GM04504 (cell line): ENCODE measurements at places on chromosomes 11 and 22.

DNA sequence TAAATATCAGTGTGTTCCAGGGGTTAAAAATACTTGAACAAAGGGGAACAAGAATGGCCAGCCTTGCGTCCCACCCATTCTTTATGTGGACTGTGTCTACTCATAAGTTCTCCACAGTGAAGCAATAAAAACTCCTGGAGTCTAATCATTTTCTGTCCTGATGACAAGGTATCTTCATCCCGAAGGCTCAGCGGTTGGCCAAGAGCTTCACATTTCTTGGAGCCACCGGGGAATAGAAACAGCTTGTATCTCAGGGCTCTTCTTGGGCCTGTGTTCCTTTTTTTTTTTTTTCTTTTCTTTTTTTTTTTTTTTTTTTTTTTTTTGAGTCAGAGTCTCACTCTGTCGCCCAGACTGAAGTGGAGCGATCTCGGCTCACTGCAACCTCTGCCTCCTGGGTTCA lies 36.8 kb upstream of the ADORA2A start:
- no peak for DNase-seq

DNA sequence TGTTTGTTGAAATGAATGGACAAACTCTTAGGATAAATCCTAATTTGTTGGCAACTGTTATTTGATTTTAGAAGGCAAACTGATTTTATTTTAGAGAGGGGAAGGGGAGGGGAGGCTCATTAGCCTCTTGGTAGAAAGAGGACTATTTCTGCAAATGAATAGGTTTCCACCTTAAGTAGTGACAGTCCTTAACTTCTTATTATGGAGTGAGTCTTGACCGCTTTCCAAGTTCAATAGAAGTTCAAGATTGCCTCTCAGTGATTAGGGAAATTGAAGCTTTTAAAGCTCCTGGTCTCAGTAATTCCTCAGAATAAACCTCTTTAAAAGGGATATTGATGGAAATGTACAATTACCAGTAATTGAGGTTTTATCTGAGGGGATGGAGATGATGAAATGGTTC lies 55.7 kb downstream of the PANX1 start:
- no peak for DNase-seq

- DNase-seq = peak; percentile 54
These were observed at the start of gene TMEM223 for GRCh38 chr11:62791501-62792201. Gene TMEM223 (minus strand): TSS chr11:62792006. CDS start chr11:62791994, 12 bp downstream.

GRCh38 chr22:25153961-25154666 lies 45.5 kb upstream of the CRYBB3 start:
- peak; percentile 4 for DNase-seq

GRCh38 chr22:20268279-20269012 lies at the start of gene RTN4R:
Gene RTN4R (minus strand): TSS chr22:20268318. CDS start chr22:20268092, 226 bp downstream.
- DNase-seq = no peak

GRCh38 chr22:46121079-46121478 lies 29.2 kb upstream of the PPARA start:
- no peak for DNase-seq

DNA sequence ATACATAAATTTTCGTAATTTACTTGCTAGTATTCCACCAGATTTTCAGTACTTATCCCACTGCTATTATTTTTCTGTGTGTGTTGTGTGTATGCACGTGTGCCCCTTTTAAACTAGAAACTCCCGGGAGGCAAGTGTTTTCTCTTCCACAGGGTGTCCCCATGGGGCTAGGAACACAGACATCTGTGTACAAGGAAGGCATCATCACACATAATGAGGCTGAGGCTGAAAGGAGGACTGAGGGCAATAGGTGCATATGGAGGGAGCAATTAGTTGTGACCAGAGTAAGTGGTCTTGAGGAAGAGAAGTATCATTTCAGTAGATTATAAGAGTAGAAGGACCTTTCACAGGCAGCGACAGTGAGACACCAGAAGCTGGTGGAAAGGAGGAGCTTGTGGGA lies 2.1 kb upstream of the DPAGT1 start:
- DNase-seq = no peak

- no peak for DNase-seq
These were observed 325.8 kb downstream of the C11orf87 start for GRCh38 chr11:109747839-109748238.

DNA sequence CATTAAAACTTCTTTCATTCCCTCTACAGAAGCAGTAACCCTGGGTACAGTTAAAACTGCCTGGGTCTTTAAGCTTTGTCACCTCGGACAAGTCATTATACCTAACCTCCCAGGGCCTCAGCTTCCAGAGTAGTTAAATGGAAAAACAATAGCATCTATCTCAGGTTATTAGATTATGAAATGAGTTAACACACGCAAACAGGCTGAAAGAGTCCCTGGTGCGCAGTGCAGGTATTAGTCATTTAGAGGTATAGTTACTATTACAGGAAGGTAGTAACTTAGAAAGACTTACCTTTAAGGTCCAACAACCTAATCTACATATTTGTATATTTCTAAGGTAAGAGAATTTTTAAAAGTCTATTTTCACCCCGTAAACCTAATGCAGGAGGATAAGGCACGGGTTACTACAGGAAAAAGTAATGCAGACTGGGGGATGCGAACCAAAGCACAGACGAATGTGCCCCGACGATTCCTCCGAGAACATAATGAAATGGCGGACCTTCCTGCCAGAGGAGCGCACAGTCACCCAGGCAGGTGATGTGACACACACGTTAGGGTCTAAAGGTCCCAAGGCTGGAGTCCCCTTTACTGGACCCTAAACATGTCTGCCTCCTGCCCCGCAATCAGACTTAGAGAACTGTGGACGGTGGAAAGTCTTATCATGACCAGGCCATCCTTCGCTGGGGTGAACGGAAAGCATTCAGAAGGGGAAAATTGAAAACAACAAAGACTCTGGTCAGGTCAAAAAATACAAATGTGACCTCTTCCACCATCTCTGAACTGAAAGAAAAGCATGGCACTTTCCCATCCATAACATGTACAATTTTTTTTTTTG lies 1.3 kb downstream of the NAP1L4 start:
- no peak for DNase-seq

DNA sequence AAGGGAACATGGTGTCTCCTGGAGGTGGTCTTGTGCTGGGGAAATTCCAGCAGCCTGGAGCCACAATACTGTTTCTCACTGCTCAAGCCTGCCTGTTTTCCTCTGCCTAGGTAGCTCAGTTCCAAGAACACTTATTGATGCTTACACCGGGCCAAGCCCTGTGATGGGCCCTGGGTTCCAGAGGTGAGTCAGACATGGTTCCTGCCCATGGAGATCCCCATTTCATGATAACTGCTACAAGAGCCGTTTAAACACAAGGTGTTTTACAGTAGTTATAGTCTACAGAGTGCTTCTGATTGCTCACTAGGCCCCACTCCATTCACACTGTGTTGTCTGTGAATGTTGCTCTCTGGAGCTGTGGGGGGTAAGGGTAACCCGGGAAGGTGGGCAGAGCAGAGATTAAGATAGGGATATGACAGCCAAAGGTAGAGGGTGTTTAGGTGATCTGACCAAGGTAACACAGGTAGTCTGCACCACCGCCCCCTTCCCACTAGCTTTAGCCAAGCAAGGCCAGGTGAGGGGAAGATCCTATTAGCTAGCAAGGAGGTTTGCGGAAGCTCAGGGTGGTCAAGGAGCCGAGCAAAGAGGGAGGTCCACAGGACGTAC lies 696 bp upstream of the MICAL2 start:
- no peak for DNase-seq

DNA sequence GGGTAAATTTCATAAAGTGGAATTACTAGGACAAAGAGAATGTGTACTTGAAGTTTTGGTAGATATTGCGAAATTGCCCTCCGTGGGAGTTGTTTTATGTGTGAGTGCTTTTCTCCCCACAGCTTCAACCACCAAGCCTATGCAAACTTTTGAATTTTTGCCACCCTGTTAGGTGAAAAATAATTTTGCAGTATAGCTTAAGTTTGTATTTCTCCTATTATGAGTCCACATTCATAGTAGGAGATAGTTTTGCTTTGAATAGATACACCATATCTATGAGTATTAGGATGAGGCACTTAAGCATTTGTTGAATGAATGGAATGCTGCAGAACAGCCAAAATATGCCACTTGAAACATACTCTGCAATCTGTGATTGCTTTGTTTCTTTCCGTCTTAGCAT lies 43.6 kb downstream of the UVRAG start:
- peak; percentile 15 for DNase-seq

DNA sequence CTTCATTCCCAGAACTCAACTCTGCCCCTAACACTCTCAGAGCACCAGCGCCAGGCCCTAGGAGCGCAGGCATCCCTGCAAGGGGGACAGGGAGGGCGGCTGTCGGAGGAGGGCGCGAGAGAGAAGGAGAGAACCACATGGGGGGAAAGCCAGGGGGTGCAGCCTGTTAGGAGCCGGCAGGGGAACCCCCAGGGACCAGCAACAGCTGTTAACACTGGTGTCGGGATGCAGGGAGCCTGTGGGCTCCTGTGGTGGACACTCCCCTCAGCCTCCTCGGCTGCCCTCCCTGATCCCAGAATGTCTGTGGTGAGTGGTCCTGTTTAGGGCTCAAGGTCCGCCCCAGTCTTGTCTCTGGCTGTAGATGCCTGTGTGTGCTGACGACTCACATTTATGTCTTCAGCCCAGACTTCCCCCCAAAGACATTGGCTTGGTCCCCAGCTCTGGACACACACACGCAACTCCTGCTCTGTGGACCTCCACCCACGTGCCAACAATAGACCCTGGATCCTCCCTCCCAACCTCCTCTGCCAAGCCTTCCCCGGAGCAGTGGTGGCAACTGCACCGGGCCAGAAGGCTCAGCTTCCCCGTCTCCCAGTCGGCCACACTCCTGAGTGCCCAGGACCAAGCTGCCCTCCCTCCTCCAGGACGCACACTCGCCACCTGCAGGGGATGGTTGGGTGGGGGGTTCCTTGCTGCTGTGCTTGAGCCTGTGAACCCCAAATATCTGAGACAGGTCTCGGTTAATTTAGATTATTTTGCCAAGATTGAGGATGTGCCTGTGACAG lies 817 bp upstream of the IFITM5 start:
- DNase-seq = no peak

DNA sequence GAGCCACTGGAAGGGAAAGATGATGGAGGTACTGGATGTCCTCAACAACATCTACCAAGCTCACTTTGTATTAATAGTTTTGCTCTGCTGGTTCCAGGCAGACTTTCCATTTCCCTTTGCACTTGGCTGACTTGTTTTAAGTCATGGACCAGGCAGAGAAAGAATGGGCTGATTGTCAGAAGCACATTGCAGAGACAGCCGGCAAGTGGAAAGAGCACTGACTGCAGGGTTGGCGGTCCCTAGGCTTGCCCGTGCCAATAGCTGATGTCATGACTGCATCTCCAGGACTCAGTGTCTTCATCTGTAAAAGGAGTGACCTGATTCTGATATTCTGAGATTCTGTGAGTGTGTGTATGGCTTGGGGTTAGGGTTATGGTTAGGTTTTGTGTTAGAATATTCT lies 20.9 kb upstream of the NNMT start:
- no peak for DNase-seq

DNA sequence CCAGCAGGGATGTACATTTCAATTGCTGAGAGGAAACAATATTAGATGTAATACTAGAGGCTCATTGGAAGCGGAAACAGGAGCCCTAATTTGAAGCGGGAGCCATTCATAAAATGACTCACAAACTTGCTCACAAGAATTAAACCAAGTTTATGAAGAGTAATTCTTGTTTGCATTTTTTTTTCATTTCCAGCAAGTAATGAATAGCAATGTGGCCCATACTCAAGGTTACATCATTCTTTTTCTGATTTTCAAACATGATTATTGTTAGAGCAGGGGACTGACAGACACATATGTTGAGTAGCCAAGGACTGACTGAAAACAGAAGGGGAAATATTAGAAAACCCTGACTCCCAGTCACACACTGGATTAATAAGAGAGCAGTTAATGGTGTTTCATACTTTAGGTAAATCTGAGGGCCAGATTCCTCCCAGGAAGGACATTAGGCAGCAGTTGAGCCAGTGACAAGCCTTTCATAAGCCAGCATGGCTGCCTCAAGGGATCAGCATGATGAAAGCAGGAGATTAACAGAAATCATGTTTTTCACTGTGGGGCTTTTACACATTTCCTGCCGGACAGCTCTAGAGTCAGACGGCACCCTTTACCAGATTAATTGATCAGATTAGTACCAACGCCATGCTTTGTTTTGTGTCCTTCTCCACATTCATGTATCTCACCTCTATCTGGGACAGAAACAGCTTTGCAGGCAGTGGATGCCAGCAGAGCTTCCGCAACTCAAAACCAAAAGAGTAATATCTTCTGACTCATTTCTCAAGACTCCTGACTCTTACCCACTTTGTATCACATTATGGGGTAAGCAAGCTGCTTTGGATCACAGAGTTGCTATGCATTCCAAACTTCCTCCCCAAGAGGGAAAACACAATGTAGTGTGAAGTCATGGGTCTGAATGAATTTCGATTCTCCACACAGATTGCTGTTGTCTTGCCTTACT lies 831.6 kb downstream of the KCNA4 start:
- peak; percentile 85 for DNase-seq

DNA sequence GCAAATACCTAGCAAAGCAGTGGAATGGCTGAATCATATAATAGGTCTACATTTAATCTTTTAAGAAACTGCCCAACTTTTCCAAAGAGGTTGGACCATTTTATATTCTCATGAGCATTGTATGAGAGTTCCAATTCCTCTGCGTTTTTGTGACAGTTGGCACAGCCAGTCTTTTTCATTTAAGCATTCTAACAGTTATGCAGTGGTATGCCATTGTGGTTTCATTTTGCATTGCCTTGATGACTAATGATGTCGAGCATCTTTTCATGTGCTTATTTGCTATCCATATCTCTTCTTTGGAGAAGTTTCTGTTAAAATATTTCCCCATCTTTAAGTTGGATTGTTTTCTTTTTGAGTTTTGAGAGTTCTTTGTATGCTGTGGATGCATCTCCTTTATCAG lies 38.7 kb downstream of the EIF3F start:
- DNase-seq = no peak

DNA sequence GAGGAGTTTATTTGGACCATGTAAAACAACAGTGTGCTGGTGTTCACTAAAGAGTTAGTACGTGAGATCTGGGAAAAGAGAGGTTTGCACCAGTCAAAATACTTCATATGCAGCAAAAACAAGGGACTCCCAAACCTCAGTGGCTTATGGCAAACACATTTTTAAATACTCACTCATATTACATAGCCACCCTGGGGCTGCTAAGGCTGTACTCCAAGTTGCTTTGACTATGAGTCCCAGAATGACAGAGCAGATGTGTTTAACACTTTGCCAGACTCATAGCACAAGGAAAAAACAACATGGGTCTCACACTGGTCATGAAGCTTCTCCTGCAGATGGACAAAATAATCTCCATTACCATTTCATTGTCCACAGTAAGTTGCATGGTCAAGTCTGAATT lies 202.8 kb upstream of the GRIA4 start:
- DNase-seq = no peak

- no peak for DNase-seq
These were observed 2.7 kb upstream of the RAG1 start for GRCh38 chr11:36565031-36565610.

- DNase-seq = no peak
These were observed 10.7 kb downstream of the BCL9L start for GRCh38 chr11:118914987-118915386.

GRCh38 chr11:6566704-6567370 lies 36.6 kb downstream of the RRP8 start:
- no peak for DNase-seq

DNA sequence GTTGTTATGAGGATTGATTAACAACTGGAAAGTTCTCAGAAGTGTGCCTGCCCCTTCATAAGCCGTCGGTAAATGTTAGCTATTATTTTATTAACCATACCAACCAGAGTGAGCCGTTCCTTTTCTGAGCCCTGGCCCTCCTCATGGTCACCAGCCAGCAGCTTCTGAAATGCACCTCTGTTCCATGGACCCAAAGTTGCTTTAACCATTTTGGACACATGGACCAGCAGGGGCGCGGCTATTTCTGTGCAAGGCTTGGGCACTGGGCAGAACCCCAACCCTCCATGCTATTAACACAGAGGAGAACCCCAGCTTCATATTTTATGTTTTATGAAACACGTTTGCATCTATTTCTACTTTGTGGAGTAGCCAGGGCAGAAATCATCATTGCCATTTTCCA lies 18.6 kb upstream of the SCGB1A1 start:
- DNase-seq = no peak
